Stimulated activated CD8-positive, alpha-beta memory T cell treated with anti-CD3 and anti-CD28 coated beads, Interleukin-12 subunit alpha, Interleukin-12 subunit beta, amount 100 ng/mL, for 1 hour (primary cell): ENCODE measurements at places on chromosomes 1 and 21.

GRCh38 chr21:38220270-38220737 lies 36.5 kb upstream of the KCNJ15 start:
- DNase-seq, result no peak

- DNase-seq, result no peak
Measured at GRCh38 chr21:14817311-14817710, 247.5 kb downstream of the NRIP1 start.

DNA sequence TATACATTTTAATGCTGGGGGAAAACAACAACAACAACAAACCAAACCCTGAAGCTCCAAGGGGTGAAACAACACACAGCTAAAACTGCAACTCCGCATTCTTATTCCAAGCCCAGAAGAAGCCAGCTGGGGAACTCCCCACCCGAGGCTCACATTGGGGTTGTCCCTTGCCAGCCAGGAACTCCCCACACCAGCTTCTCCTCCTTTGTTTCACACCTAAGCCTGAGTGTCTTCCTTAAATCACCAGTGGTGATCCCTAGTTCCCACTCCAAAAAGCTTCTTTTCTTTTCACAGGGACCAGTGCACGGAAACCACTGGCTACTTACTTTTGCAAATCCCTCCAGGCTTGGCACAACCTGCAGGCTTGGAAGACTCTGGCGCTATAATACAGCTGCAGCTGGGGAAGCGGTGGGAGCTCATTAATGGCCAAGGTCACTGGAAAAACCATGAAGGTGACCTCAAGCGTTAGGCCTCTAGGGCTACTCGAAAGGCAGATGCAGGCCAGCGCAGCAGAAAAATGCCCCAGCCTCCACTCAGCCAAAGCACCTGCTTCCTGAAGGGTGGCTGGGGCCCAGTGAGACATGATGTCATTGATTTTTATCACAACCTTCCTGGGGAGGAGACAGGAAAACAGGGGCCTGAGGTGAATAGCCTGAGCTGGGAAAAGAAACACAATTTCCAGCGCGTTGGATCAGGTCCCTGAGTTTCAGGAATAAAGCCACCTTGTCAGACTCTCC lies 40.1 kb downstream of the TLR5 start:
- no peak for DNase-seq

DNA sequence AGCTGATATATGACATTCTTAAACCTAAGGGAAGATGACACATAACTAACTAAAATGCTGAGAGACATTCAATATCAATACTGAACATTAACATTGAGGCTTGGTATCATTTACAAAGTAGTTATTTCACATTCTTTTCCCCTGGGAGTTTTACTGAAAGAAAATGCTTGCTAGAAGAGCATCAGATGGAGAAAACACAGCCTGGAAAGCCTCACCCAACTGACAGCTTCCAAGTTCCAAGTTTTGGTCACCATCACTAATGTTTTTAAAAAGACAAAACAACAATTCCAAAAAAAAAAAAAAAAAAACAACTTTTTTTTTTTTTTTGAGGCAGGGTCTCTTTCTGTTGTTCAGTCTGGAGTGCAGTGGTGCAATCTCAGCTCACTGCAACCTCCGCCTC lies 80.6 kb downstream of the DSCAM start:
- no peak for DNase-seq

DNA sequence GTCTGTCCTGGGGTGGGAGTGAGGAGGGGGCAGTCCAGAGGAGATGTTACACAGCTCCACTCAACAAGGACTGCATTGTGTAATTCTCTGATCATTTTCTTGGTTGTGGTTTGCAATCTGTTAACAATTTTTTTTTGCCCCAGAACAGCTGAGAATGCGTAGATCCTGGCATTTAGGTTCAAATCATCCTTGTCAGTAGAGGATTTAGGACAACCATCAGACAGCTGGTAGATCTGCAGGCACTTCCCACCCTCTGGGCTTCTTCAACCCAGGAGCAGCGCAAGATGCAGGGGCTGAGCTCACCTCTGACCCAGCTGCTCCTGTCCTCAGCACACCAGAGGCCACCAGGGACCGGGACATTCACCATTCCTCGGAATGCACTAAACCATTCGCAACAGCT lies 13.5 kb downstream of the BCAR3 start:
- DNase-seq, result no peak

- DNase-seq, result no peak
Measured at GRCh38 chr1:98817821-98818220, 156.3 kb downstream of the SNX7 start.

DNA sequence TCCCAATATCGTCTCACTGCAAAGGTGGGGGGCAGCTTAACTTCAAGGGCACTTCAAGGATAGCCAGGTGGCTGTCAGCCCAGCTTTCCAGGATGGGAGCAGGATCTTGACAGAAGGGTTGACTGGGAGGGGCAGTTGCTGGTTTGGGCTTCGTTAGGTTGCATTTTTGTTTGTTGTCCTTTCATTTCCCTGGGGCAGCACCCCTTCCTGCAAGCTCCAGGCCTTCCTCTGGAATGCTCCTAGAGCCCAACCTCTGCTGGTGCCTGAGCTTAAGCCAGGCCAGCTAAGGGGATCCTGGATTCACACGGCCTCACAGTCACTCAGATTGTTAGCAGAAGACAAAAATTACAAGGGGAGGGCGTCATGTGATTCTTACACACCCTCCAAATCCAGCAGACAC lies 4.1 kb upstream of the OLIG2 start:
- DNase-seq, result no peak
